AG10803 (cell line): ENCODE measurements at places on chromosomes 6 and 20.

- peak; percentile 75 for DNase-seq
These were observed 58.6 kb downstream of the PPP1R3G start for GRCh38 chr6:5143634-5144311.

DNA sequence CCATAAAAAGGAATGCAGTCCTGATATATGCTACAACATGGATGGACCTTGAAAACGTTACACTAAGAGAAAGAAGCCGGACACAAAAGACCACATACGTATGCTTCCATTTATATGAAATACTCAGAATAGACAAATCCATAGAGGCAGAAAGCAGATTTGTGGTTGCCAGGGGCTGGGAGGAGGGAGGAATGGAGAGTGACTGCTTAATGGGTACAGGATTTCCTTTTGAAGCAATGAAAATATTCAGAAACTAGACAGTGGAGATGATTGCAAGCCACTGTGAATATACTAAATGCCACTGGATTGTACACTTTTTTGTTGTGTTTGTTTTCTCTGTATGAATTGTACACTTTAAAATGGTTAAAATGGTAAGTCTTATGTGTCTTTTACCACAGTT is 29.4 kb upstream of the CDKN1A start:
- DNase-seq = no peak

- DNase-seq = no peak
These were observed 314.6 kb downstream of the THBS2 start for GRCh38 chr6:168939041-168939440.

- no peak for DNase-seq
These were observed 60.9 kb downstream of the PGM3 start for GRCh38 chr6:83132121-83132520.
